ENCODE measurements at places on chromosomes 1 and 21. TPM values are rescaled to one million over a fixed set of nuclear protein-coding genes. Genes with fewer than 3 reads are reported as not detected.

GRCh38 chr21:27772816-27773215, 805.9 kb upstream of the ADAMTS5 start:
- H3K27ac ChIP-seq: no peak overlapping the region
- DNase-seq: no peak
- H3K27me3 ChIP-seq: no peaks in the 10 kb centered on the region
- no peaks in the 10 kb centered on the region for H3K36me3 ChIP-seq
- H3K4me1 ChIP-seq: peaks cover 7% of the 10 kb centered on the region
- H3K4me3 ChIP-seq: no peak overlapping the region

GRCh38 chr1:30569384-30569783, 154.0 kb downstream of the MATN1 start:
- no peaks in the 10 kb centered on the region for H3K27me3 ChIP-seq
- H3K27ac ChIP-seq: no peak overlapping the region
- H3K4me1 ChIP-seq: no peaks in the 10 kb centered on the region
- H3K36me3 ChIP-seq: no peaks in the 10 kb centered on the region
- no peak overlapping the region for H3K4me3 ChIP-seq

The ZNF281 gene
- polyA plus RNA-seq: 8.2 TPM

- no peak overlapping the region for H3K4me3 ChIP-seq
- no peak overlapping the region for H3K27ac ChIP-seq
- no peak for DNase-seq
- H3K27me3 ChIP-seq: no peaks in the 10 kb centered on the region
Observed at GRCh38 chr1:66852870-66853269, 51.8 kb upstream of the INSL5 start.

The ANGPTL3 gene
- polyA plus RNA-seq: not detected

GRCh38 chr21:20802631-20803260, 195.5 kb upstream of the NCAM2 start:
- H3K4me3 ChIP-seq: no peak overlapping the region
- H3K27ac ChIP-seq: no peak overlapping the region
- H3K4me1 ChIP-seq: no peaks in the 10 kb centered on the region
- H3K36me3 ChIP-seq: no peaks in the 10 kb centered on the region
- H3K27me3 ChIP-seq: no peaks in the 10 kb centered on the region
- DNase-seq: no peak

DNA sequence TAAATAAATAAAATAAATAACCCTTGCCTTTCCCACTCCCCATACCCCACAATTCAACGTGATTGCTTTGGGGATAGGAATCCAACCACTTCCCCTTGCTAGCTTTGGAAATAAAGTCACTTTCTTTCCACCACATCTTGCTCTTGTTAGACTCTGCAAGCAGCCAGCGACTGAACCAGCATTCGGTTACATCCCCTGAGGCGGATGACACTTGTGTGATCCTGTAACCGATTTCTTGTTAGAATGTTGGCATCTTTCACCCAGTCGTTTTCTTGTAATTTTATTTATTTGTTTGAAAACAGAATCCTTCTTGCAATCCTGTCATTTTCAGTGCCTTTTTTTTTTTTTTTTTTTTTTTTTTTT, 1.6 kb upstream of the IFNGR2 start:
- no peaks in the 10 kb centered on the region for H3K27me3 ChIP-seq
- no peak overlapping the region for H3K4me3 ChIP-seq
- H3K27ac ChIP-seq: no peak overlapping the region

- H3K27me3 ChIP-seq: no peaks in the 10 kb centered on the region
- H3K27ac ChIP-seq: no peak overlapping the region
- peaks cover 4% of the 10 kb centered on the region for H3K36me3 ChIP-seq
- no peaks in the 10 kb centered on the region for H3K4me1 ChIP-seq
- H3K4me3 ChIP-seq: no peak overlapping the region
Observed at GRCh38 chr1:110234691-110235090, 24.6 kb downstream of the KCNC4 start.

The ANGPTL1 gene
- polyA plus RNA-seq: 12.9 TPM

DNA sequence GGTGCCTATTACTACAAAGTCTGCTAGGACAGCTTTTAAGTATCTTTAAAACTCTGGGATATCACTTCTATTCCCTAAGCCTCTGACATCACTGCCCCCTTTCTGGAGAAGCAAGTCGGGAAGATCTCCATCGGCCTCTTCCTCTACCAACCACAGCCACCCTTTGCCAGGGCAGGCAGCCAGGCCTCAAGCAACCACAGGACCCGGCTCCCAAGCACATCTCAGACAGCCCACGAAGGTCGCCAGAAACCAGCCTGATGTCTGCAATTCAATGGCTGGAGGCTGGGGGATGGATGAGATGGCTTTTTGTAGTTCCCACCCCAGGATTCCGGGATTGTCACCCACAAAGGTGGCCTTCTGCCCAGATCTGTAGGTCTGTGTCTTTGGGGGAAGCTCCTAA, 70.7 kb downstream of the LGR6 start:
- H3K27me3 ChIP-seq: peaks cover 22% of the 10 kb centered on the region
- no peak overlapping the region for H3K4me3 ChIP-seq
- no peaks in the 10 kb centered on the region for H3K36me3 ChIP-seq
- no peak overlapping the region for H3K27ac ChIP-seq
- no peak for DNase-seq

- no peaks in the 10 kb centered on the region for H3K36me3 ChIP-seq
- H3K27me3 ChIP-seq: peaks cover 68% of the 10 kb centered on the region
- DNase-seq: no peak
- no peak within 1 kb of the TSS for H3K27ac ChIP-seq
- H3K4me3 ChIP-seq: peak within 1 kb of the TSS; percentile 41
Observed at GRCh38 chr1:177164380-177165068, at the start of gene ASTN1. TSS of gene ASTN1 (minus strand) at chr1:177164712. CDS start at chr1:177164676, 36 bp downstream.

The ZMYM4 gene
- polyA plus RNA-seq: 13.0 TPM

The AK5 gene
- 0.14 TPM for polyA plus RNA-seq

The DNM3 gene
- polyA plus RNA-seq: 0.31 TPM

DNA sequence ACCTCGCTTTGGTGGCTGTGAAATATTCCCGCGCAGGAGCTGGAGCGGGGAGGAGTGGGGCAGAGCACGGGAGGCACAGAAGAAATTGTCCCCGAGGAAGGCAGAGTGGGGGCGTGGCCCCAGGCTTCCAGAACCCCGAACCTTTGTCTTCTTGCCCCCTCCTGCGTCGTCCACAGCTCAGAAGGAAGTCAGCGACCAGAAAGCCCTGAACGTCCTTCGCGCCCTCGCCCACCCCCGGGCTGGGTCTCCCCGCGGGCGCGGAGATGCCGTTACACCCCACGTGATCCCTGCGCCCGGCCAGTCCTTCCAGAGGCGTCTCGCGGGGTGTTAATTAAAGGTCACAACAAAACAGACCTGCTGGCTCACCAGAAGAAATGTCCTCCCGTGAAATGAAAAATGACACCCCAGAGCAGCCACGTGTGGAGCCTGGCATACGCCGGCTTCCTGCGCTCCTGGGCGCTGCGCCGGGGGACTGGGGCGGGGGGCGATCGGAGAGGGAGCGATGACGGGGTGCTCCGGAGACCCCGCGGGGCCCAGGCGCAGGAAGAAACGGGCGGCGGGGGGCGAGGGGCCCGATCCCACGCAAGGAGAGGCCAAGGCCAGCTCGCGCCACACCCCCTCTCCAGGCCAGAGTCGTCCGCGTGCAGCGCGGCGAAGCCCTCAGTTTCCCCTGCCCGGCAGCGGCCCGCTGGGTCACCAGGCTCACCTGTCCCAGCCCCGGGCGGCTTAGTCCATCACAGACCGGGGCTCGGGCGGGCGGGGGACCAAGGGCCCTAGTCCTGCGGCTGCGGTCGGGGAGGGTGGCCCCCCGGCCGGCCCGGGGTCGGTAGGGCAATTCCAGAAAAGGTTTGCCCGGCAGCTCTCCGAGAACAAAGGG, 995 bp upstream of the KIF26B start:
- H3K4me3 ChIP-seq: peak overlapping the region; percentile 64
- H3K36me3 ChIP-seq: no peaks in the 10 kb centered on the region
- DNase-seq: no peak
- H3K4me1 ChIP-seq: peaks cover 29% of the 10 kb centered on the region

- H3K4me3 ChIP-seq: no peak overlapping the region
- peak overlapping the region; percentile 43 for H3K27ac ChIP-seq
- no peaks in the 10 kb centered on the region for H3K36me3 ChIP-seq
- DNase-seq: peak; percentile 60
- peaks cover 42% of the 10 kb centered on the region for H3K4me1 ChIP-seq
- H3K27me3 ChIP-seq: no peaks in the 10 kb centered on the region
Observed at GRCh38 chr1:67564193-67564592, 120.8 kb upstream of the GADD45A start.

DNA sequence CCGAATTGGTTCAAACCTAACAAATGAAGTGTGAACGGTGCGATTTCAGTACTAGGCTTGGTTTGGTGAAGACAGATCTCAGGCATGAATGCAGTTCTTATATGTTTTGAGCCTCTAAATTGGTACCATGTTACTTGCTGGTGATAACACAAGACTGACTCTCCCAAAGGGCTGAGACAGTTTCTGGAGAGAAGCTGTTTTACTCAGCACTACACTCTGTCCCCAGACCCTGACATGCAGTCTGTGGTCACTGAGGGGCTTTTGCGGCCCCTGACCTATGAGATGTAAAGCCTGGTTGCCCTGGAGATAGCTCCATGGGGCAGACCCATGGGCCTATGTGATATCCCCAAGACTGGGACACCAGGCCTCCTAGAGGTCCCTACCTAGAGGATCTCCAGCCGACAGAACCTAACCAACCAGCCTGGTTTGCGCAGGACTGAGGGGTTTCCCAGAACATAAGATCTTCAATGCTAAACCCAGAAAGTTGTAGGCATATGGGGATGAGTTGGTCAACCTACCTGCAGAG, 19.4 kb upstream of the FOXE3 start:
- H3K27ac ChIP-seq: no peak overlapping the region
- no peak overlapping the region for H3K4me3 ChIP-seq
- H3K4me1 ChIP-seq: no peaks in the 10 kb centered on the region
- no peaks in the 10 kb centered on the region for H3K36me3 ChIP-seq

GRCh38 chr1:115655916-115656315, 14.1 kb downstream of the VANGL1 start:
- H3K4me1 ChIP-seq: peaks cover 4% of the 10 kb centered on the region
- DNase-seq: no peak
- no peaks in the 10 kb centered on the region for H3K27me3 ChIP-seq
- H3K27ac ChIP-seq: no peak overlapping the region
- peaks cover 6% of the 10 kb centered on the region for H3K36me3 ChIP-seq

- H3K27ac ChIP-seq: no peak overlapping the region
- peaks cover 4% of the 10 kb centered on the region for H3K36me3 ChIP-seq
- no peak overlapping the region for H3K4me3 ChIP-seq
- DNase-seq: no peak
- H3K4me1 ChIP-seq: peaks cover 7% of the 10 kb centered on the region
- no peaks in the 10 kb centered on the region for H3K27me3 ChIP-seq
Observed at GRCh38 chr21:25980710-25981109, 189.9 kb downstream of the APP start.

- H3K4me3 ChIP-seq: no peak overlapping the region
- no peaks in the 10 kb centered on the region for H3K36me3 ChIP-seq
- no peaks in the 10 kb centered on the region for H3K4me1 ChIP-seq
- H3K27ac ChIP-seq: no peak overlapping the region
Observed at GRCh38 chr1:36879613-36880012, 154.7 kb downstream of the GRIK3 start.

- no peak overlapping the region for H3K4me3 ChIP-seq
- no peak overlapping the region for H3K27ac ChIP-seq
- H3K4me1 ChIP-seq: peaks cover 5% of the 10 kb centered on the region
Observed at GRCh38 chr1:224558904-224559303, 57.2 kb upstream of the CNIH3 start.
